Thyroid gland (tissue), 4 donors: ENCODE measurements at places on chromosomes 3 and 15.

GRCh38 chr15:27592036-27592760 lies 506.9 kb downstream of the OCA2 start:
- DNase-seq, result no peak

GRCh38 chr15:100350434-100351226 lies 8.9 kb upstream of the ADAMTS17 start:
- no peak for DNase-seq

- DNase-seq, result no peak
These were observed 75.4 kb upstream of the LARS2 start for GRCh38 chr3:45312836-45313493.

DNA sequence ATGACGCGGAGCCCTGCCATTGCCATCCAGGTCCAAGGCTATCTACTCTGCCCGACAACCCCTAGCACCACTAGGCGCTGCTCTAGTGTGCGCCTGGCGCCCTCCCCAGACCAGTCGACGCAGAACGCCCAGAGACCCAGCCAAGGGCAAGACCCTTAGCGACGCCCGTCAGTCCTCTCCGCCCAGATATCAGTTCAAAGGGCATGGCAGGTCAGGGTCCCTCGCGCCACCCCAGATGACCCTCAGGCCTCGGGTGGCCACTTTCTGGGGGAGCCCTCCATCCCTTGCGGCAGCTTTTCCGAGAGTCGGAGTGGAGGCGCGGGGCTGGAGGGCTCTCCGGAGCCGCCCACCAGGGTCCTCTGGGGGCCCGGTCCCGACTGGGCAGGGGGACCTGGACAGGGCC lies 371 bp upstream of the CLSTN2 start:
- DNase-seq, result peak; percentile 40

DNA sequence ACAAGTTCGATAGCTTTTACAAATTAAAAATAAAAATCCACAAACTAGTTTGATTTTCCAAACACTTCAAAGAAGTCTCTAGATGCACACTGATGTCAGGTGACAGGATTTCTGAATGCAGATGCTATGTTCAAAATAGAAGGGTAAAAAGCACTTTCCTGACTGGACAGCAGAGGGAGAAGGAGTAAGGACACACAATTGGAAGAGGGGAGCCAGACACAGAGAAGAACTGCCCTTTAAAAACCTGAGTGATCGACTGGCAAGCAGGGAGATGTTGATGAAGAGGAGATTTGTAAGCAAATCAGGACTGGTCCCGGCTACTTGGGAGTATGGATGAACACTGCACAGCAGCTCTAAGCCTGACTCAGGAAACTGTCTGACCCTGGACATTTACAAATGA lies 612.8 kb downstream of the MAGI1 start:
- no peak for DNase-seq

DNA sequence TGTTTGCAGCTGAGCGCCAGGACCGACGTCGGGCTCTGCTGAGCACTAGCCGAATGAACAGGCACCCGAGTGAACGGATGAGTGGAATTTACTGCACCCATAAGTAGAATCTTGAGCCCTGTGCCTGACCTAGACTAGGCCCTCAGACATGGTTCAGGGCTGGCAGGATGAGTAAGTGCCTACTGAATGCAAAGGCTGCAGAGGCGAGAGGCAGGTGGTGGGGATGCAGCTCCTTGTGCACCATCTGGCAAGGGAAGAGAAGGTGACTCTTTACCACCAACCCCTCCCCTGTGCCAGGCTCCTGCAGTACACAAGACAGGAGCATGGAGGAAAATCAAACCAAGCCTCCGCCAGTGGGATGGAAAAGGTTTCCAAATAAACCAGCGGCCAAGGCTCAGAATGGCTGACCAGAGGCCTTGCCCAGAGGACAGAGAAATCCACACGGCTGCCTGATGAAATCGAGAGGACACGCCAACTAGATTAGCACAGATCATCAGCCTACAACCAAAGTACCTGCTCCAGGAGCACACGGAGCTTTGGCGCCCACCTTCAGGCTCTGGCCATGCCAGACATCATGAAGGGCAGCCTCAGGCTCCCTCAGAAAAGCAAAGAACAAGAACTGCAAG lies 141.7 kb upstream of the IQSEC1 start:
- peak; percentile 71 for DNase-seq

DNA sequence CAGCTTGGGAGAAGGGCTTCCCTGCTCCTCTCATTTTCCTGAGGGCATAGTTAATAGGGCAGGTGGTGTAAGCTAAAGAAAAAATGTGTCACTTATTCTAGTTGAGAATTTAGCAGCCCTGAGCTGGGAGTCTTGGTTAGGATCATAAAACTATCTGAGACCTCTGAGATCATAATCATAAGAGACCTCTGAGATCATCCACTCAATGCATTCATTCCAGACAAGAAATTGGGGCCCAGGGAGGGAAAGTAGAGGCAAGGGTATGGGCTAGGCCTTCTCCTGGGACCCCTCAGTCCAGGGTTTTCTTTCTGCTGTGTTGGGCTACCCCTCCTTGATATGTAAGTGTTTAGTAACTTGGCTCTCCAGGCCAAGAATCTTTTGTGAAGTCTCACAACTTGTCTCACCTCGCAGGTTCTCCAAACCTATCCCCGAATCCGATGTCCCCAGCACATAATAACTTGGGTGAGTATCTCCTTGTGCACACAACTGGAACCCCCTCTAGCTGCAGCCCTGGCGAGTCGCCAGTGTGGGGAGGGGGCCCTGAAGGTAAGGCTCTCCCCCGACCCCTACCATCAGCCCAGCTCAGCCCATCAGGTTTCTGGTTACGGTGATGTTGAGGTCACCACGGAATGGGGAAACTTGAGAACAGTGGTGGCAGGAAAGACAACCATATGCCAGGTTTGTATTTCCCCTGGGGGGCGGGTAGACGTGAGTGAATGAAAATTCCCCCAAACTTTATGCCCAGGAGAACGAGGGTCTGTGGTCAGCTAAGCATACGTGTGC lies 84.1 kb downstream of the AAGAB start:
- DNase-seq, result no peak

- no peak for DNase-seq
These were observed 387.4 kb downstream of the EPHA6 start for GRCh38 chr3:97201814-97202213.

DNA sequence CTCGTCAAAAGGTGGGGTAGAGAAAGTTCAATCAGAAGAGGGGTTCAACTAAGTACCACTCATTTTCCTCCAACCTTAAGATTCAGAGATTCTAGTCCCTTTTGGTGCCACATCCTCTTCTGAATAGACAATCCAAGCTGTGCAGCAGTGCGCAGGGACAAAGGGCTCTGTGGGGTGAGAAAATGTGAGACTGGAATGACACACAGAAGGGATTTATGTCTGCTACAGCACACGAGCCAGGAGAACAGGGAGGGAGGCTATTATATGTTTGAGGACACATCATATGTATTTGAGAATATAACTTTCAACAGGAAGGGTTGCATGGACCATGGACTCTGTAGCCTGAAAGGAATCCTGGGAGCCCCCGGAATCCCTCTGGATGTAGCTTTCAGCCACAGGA lies 33.0 kb downstream of the LSM3 start:
- DNase-seq, result no peak

GRCh38 chr3:125589547-125590122 lies 5.7 kb downstream of the OSBPL11 start:
- no peak for DNase-seq

DNA sequence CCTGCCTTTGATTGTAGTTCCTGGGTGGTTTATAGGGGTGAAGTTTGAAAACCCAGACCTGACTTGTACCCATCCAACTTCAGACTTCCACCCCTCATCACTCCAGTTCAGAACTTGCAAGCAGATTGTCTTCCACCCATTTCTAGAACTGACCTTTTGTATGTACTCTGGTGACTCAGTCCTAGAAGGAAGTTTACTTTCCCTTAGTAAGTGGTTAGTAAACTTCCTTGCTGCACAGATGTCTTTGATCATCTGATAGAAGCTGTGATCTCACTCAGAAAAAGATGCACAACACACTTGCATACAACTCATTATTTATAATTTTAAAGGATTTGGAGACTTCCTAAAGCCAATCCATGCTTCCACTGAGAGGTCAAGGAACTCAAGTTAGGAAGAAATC lies 368.0 kb downstream of the MFSD1 start:
- no peak for DNase-seq

GRCh38 chr3:78974181-78974790 lies 793.5 kb downstream of the ROBO1 start:
- no peak for DNase-seq

DNA sequence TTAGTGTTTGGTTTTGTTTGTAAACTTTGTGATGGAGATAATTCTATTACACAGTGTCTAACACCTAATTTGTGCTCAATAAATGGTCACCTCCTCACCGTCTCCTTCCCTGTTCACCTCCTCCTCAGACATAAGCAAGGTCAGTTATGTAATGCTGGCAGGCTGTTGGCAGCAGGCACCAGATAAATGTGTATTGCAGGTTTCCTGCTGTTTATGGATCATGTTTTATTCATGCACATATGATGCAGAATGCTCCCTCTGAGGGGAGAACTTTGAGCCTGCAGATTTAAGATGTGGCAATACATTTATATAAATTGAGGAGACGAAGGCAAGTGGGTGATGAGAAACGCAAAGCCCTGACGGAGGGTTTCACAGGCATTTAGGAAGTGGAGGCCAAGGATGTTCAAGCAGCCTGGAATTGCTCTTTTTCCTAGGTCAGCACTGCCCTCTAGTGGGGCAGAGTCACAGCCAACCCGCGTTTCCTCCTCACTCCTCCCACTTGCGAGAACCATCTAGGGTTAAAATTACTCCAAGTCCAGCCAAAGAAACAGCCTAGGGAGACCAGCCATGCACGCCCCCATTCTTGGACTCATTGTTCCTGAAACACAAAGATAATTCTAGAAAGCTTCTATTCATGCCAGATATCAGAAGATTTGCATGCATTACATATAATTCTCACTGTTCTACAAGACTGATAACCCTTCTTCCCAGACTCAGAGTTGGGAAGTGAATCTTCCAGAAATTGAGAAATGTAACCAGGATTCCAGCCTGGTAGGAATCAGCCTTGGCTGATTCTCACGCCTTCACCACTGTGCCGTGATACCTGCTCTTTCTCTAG lies 228.7 kb downstream of the SLCO3A1 start:
- peak; percentile 64 for DNase-seq

DNA sequence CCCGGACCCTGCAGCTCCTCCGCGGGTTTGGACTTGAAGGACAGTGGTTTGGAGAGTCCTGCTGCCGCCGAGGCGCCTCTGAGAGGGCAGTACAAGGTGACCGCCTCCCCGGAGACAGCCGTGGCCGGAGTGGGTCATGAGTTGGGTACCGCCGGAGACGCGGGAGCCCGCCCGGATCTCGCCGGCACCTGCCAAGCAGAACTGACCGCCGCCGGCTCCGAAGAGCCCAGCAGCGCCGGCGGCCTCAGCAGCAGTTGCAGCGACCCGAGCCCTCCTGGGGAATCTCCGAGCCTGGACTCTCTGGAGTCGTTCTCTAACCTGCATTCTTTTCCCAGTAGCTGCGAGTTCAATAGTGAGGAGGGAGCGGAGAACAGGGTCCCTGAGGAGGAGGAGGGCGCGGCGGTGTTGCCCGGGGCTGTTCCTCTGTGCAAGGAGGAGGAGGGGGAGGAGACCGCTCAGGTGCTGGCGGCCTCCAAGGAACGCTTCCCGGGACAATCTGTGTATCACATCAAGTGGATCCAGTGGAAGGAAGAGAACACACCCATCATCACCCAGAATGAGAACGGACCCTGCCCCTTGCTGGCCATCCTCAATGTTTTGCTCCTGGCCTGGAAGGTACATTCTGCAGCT lies 634 bp downstream of the MINDY2 start:
- DNase-seq, result peak; percentile 69
